Fibroblast of skin of back (primary cell): ENCODE measurements at places on chromosomes 6 and 20.

DNA sequence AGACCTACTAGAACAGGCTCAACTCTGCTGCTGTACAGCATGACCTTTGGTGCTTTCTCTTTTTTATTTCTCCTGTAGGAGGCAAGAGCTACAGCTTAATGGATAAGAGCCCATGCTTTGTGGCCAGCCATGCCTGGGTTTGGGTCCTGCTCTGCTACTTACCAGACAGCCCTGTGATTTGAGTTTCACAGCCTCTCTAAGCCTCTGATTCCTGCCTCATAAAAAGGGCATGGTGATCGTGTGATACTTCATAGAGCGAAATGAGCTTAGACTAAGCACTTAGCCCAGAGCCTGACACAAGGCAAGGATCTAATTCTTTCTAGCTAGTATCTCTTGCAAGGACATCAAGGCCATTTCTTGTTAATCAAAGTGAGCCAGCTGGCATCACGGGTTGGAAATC, 19.3 kb upstream of the PDE7B start:
- DNase-seq = no peak

- peak; percentile 47 for DNase-seq
These were observed 171.6 kb upstream of the FBXL4 start for GRCh38 chr6:99119109-99120031.

GRCh38 chr6:90221403-90221802, 75.2 kb downstream of the BACH2 start:
- no peak for DNase-seq

GRCh38 chr20:33433465-33434234, 9.9 kb downstream of the SNTA1 start:
- DNase-seq = peak; percentile 70

- DNase-seq = no peak
These were observed 85.3 kb upstream of the HIVEP1 start for GRCh38 chr6:11926594-11927407.

DNA sequence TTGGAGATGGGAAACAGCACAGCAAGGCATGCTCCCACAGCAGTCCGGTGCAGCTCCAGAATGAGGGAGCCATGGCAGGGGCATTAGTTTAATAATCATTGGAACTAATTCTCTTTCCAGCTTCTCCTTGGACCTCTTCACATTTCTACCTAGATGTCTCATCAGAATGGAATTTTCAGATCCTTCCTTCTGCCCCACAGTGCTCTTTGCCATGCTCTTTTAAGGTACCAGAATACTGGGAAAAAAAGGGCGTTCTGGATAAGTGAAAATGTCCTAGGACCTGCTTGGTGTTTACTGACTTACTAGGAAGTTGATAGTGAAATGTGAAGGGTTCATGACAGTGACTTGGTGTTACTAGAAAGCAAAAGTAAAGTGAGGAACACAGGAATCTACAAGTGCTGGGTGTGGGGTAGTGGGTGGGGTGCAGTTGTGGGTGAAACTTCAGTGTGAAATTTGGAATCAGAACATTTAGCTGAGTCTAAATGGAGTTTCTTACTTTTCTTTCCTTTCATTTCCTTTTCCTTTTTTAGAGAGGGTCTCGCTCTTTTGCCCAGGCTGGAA, 207.1 kb downstream of the ARID1B start:
- DNase-seq = no peak

DNA sequence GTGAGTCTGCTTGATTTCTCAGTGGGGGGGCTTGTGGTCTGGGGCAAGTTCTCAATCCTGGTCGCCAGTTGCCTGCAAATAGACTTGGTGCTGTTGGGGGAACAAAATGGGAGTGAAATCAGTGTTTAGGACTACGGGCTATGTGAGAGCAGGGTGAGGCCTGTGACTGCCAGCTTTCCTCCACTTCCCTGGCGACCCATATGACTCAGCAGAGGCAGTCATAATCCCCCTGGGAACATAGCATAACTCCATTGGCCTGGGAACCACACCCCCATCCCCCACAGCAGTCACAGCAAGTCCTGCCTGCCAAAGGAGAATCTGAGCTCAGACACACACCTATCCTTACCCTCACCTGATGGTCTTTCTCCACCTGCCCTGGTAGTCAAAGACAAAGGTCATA, 387.9 kb downstream of the LMBRD1 start:
- peak; percentile 42 for DNase-seq

DNA sequence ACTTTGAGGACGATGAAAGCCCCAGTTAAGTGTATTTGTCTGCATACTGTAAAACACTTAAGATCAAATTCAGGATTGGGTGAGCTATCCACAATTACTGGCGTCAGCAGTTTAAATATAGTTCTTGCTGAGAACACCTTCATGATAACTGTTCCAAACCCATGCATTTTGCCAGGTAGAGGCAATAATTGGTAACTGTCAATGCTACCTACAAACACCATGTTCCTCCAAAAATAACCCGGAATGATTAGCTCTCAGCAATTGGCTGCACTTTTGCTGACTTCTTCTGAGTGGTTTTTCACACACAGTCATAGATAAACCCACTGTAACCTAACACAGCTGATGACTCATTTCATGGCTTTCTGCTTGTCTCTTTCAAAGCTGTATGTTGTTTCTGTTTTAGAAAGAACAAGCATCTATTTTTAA, 1358.6 kb upstream of the GJE1 start:
- peak; percentile 85 for DNase-seq

GRCh38 chr20:31969991-31970390, 2.0 kb downstream of the XKR7 start:
- DNase-seq = no peak

DNA sequence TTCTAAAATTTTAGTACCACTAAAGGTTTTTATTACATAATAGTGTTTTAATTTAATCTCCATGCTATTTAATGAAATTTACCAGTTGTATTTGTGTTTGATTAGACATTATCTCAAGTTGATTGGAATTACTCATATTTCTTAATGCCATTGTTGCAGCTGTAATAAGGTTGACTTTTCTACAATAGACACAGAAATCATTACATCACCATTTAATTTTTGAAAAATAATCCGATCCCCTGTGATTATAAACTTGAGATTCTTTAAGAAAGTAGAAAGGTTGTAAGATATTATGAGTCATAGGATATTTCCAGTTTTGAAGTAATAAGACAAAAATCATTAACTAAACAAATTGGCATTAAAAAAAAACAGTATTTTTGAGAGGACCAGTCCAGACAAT, 161.4 kb downstream of the PRL start:
- DNase-seq = no peak

GRCh38 chr6:42226645-42227143, 9.0 kb upstream of the MRPS10 start:
- DNase-seq = peak; percentile 34

- DNase-seq = no peak
These were observed 20.0 kb downstream of the SULF2 start for GRCh38 chr20:47765271-47765670.

- DNase-seq = no peak
These were observed 344.7 kb downstream of the CDH26 start for GRCh38 chr20:60302875-60303274.

DNA sequence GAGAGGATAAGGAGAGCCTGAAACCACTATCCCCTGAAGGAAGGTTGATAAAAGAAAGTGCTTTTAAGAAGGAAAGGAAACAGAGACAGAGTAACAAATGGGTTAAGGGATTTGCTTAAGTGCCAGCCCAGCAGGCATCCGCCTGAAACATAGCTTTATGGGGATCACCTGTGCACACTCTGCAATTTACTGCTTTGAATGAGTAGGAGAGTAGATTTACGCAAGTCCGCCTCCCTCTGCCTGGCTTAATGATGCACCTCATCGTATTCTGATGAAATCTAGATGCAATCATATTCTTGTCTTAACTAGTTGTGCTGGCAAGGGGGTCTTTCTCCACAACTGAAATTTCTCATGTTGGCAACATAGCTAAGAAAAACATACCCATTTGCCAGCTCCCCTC, 101.1 kb upstream of the ID4 start:
- no peak for DNase-seq
